ENCODE measurements at places on chromosomes 2 and 18. TPM values are rescaled to one million over a fixed set of nuclear protein-coding genes. Genes with fewer than 3 reads are reported as not detected.

Gene IMMT
- total RNA-seq = 137 TPM

Gene EVX2
- total RNA-seq = not detected

Gene CFC1
- 0.58 TPM for total RNA-seq

Gene KCNJ3
- 0.70 TPM for total RNA-seq

Gene MAPRE2
- total RNA-seq = 30.8 TPM

Gene INHBB
- 0.47 TPM for total RNA-seq

Gene VSNL1
- total RNA-seq = 3.6 TPM

Gene MOGAT1
- total RNA-seq = 0.25 TPM

Gene HOXD10
- total RNA-seq = 14.8 TPM

Gene MTX2
- 34.0 TPM for total RNA-seq

Gene ACVR1C
- 15.7 TPM for total RNA-seq

Gene TBR1
- not detected for total RNA-seq

Gene C1QL2
- not detected for total RNA-seq

Gene ASAP2
- 71.0 TPM for total RNA-seq

Gene FAM124B
- 0.53 TPM for total RNA-seq

Gene NYAP2
- total RNA-seq = not detected

Gene GORASP2
- total RNA-seq = 83.0 TPM

Gene WNT6
- 0.43 TPM for total RNA-seq

Gene SCN9A
- total RNA-seq = 14.4 TPM

Gene NTSR2
- total RNA-seq = not detected

Gene AQP4
- 0.14 TPM for total RNA-seq

Gene SIX2
- total RNA-seq = not detected

Gene MAT2A
- 173 TPM for total RNA-seq

Gene TMEM37
- total RNA-seq = 119 TPM

Gene TCF7L1
- total RNA-seq = 3.9 TPM

Gene C2orf15
- 3.3 TPM for total RNA-seq

Gene ASIC4
- total RNA-seq = not detected

Gene RAMP1
- 24.8 TPM for total RNA-seq

Gene CPO
- not detected for total RNA-seq

Gene RRM2
- 15.8 TPM for total RNA-seq

Gene ELOA2
- not detected for total RNA-seq

Gene TLX2
- not detected for total RNA-seq

Measured in left colon (tissue), 2 donors.